Activated T-helper 17 cell treated with anti-CD3 and anti-CD28 coated beads, Interleukin-2, amount 50 U/mL, for 72 hours (primary cell): ENCODE measurements at places on chromosomes 11 and 22.
A peak's percentile ranks its signal among the peaks of the same experiment; 100 is the strongest.

- peak; percentile 35 for ATAC-seq
Observed at GRCh38 chr22:29689880-29690213, 30.0 kb upstream of the CABP7 start.

- ATAC-seq, result peak; percentile 53
Observed at GRCh38 chr11:88353835-88354496, 16.4 kb upstream of the CTSC start.

DNA sequence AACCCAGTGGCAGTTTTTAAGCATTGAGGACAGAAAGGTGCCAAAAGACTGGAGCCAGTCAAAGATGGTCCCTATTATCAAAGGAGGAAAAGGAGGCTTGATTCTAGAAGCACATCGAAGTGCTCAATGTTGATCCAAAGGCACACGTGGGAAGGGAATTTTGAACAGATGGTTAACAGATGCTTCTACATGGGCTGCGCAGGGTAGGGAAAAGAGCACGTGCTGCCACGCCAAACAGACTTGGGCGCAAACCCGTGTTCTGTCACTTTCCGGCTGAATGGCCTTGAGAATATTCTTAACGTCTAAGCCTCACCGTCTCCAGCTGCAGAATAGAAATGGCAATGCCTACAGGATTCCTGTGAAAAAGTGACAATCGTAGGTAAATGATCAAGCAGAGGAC lies 217.9 kb upstream of the MTNR1B start:
- no peak for ATAC-seq

DNA sequence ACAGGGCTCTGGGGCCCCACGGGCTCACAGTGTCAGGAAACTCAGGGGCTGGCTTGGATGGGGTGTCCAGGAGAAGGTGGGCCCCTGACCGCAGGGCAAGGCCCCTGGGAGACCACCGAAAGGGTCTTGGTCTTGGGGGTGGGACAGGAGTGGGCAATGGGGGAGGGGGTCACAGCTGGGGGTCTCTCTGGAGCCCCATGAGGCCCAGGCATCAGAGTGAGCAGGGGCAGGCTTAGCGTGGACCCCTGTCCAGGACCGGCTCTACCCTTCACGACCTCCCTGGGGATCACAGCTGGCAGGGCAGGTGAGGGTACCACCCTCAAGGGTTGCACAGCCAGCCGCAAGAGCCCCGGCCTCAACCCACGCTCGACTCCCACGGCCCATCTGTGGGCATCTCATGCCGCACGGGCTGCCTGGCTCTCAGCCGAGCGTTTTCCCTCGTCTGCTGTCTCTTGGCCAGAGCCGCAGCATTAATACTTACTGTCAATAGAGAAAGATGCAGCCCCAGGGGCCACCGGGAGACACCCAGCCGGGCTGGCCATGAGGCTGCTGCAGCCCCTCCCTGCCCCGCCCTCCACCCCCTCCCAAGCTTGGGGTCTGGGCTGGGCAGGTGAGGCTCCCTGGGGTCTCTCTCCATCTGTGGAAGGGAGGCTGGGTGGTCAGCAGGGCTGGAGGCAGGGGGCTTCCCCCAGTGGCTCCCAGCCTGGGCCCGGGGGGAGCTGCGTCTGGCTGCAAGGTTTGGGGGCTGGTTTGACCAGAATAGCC lies 662 bp downstream of the MUC5B start:
- no peak for ATAC-seq

DNA sequence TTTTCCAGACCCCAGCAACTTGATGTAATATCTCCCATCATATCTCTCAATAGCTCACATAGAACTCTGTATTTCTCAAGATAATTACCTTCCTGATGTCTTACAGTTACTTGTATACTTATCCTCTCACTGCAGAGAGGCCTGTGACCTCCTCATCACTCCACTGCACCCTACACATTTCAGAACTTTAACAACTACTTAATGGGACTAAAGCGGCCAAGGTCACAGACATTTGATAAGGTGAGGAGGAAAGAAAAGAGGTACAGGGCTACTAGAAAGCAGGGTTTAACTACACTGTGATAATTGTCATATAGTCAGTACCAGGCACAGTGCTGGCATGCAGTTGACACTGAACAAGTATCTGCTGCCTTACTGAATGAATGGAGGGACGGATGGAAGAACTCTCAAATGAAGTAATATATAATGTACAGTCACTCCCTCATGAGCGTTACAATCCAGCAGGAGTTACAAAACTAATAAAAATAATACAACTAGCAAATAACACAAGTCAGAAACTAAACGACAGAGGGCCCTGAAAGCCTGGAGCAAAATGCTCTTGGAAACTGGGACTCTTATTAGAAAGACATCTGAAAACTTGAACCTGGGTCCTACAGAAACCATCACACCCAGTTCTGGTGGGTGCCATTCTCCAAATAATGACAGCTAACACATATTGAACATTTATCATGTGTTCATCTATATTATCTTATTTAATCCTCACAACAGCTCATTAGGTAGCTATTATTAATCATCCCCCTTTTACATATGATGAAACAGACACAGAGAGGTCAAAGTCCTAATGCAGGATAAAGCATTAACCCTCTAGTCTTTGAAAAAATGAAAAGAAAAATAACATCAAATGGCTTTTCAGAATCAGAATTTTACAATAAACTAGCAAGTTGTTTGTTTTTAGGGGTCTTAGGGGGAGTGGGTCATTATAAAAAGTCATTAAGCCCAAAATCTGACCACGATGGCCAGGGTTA lies 14.3 kb downstream of the PI4KA start:
- ATAC-seq, result no peak

- ATAC-seq, result no peak
Observed at GRCh38 chr11:35207471-35208403, 68.8 kb downstream of the CD44 start.

DNA sequence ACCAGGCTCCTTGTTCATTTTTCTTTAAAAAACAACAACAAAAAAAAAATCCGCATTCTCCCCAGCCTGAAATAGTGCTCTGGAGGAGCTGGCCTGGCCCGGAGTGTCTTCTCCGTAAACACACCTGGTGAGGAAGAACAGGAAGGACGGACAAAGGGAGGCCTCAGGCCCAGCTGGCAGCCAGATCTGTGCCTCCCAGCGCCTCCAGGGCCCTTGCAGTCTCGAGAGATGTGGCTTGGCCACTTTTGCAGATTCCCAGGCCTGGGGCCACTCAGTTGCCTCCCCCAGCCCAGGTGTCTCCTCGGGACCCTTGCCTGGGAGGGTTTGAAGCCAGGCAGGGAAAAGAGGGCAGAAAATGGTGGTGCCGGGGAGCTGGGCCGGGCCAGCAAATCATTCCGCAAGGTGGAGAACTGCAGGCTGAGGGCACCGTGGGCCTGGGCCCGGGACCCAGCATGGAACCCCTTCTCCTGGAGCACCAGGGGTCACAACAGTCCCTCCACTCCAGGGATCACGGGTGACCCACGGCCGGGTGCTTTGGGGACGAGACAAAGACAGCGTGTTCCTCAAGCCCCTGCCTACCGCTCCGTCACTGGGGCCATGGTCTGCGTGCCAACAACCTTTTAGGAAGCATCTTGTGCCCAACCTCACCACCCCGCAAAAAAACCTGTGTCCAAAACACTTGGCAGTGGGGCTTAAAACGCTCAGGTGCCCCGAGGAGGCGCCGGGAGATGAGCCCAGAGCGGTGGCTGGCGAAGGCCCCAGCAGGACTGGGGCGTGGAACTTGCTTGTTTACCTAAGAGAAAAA lies 67.1 kb upstream of the WNT7B start:
- peak; percentile 57 for ATAC-seq

- ATAC-seq, result no peak
Observed at GRCh38 chr11:112656772-112657428, 304.3 kb upstream of the NCAM1 start.

DNA sequence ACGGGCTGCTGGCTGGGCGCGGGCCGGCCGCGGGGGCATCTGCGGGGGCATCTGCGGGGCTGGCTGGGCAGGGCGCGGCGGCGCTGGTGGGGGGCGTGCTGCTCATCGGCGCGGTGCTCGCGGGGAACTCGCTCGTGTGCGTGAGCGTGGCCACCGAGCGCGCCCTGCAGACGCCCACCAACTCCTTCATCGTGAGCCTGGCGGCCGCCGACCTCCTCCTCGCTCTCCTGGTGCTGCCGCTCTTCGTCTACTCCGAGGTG lies 194 bp downstream of the DRD4 start:
- ATAC-seq, result no peak

DNA sequence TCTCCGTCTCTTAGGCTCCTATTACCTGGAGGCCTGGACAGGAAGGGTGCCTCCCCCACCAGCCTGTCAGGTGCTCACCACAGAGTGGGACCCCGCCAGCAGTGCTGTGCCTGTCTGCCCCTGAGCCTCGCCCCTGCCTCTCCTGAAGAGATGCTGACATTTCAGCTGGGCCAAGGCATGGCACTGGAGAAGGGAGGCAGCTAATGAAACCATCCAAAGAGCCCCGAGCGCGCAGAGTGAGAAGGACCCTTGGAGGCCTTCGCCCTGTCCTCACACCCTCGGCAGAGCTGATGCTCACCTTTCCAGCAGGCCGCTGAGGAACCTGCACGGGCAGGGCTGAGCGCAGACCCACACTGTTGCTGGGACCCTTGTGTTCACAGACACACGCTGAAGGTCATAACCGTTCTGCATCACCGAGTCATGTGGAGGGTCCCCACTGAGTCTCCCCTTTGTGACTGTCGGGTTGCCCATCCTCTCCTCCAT lies 2.1 kb upstream of the LRFN4 start:
- ATAC-seq, result no peak

DNA sequence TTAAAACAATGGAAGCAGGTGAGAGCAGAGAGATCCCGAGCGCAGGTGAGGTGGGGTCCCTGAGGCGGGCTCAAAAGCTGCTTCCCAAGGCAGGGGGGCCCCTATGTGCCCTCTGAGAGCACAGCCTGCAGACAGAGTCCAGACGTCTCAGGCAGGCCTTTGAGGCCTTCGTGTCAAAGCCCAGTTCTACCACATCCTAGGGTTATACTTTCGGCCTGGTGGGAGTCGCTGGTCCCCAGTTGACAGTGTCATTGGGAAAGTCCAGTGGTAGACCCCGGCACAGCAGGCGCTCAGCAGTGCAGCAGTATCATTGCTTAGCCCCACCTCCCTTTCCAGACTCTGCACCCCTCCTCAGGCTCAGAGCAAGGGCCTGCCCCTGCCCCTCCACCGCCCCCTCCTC lies 9.1 kb downstream of the LINC01488 start:
- no peak for ATAC-seq

DNA sequence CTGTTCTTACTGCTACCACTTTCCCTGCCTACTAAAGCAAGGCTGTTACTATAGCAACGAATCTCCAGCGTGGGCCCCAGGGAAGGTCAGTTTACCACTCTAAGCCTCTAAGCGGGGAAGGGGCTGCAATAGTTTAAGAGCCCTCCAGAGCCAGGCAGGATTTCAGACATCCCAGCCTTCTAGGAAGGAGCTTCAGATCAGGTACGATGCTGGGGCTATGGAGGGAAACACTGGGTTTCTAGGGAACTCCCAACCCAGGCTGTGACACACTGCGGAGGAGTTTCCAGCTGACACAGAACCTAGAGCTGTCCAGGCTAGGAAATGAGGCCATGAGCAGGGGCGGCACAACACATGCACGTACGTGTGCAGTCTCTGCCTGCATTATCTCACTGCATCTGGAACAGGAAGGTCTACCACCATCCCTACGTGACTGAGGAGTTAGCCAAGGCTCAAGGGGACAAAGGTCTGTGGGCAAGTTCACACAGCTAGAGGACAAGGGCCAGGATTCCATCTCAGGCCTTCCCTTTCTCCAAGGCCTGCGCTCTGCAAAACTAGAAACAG lies 20.4 kb downstream of the HPS4 start:
- no peak for ATAC-seq

DNA sequence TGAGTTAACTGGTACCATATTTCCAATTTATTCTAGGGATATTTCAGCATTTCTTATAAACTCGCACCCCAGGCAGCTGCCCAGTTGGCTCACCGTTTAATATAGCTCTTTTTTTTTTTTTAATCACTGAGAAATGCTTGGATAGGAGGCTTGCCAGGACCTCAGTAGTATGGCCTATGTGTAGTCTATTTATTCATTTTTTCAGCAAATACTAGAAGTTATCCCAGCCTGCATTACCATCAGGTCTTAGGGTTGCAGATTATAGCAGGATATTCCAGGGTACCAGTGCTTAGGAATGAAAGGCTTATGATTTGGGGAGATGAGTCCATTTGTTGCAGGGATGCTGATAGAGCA lies 26.6 kb downstream of the PARVA start:
- ATAC-seq, result no peak

GRCh38 chr11:75549370-75549958 lies 12.6 kb upstream of the SERPINH1 start:
- ATAC-seq, result peak; percentile 70

DNA sequence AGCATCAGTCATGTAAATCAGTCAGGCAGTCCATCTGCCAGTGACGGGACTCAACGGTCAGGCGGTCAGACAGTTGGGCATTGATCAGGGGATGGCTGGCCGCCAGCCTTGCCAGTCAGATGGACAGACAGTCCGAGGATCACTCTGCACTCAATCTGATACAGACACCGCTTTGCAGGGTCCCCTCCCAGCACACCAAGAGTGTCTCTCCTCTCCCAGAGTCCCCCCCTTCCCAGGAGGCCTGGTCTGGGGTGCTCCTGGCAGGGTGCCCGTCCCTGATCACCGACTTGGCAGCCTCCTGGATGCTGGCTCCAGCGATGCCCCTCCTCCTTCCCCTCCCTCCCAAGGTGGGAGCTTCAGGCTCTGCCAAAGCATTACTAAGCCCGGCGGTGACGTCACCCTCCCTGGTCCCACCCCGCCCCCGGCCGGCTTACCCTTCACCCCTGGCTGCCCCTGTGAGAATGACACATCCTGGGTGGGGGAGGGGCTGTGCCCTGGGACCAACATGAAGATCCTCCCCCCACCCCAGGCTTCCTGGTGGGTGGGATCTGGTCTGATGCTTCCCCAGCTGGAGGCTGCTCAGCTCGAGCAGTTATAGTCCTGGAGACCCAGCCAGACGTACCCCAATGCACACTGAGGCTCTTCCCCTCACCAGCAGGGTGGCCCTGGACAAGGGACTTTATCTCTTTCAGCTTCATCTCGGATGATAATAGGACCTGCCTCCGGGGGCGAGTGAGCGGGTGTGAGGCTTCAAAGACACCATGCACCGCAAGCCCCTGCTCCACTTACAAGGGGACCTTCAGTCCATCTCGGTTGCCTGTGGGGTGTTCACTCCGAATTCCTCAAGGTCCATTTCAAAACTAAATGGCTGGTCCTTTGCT lies 69.2 kb downstream of the CD82 start:
- no peak for ATAC-seq

GRCh38 chr22:39317084-39317774 lies 2.2 kb downstream of the RPL3 start:
- no peak for ATAC-seq

DNA sequence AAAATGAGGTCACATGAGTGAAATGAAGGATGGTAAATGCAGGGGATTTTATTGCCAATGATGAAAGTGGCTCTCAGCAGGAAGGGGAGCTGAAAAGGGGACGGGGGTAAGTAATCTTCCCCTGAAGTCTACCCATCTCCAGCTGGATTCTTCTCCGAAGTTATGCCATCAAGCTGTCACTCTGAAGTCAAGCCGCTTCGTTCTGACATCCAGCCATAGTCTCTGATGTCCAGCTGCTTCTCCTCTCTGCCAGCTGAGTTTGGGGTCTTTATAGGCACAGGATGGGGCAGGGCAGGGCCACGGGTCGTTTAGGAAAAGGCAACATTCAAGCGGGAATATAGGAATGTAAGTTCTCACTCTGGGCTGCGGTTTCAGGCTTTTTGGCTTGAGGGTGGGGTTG lies 181.9 kb upstream of the ANO3 start:
- no peak for ATAC-seq
